ENCODE measurements at places on chromosomes 13 and 19.

DNA sequence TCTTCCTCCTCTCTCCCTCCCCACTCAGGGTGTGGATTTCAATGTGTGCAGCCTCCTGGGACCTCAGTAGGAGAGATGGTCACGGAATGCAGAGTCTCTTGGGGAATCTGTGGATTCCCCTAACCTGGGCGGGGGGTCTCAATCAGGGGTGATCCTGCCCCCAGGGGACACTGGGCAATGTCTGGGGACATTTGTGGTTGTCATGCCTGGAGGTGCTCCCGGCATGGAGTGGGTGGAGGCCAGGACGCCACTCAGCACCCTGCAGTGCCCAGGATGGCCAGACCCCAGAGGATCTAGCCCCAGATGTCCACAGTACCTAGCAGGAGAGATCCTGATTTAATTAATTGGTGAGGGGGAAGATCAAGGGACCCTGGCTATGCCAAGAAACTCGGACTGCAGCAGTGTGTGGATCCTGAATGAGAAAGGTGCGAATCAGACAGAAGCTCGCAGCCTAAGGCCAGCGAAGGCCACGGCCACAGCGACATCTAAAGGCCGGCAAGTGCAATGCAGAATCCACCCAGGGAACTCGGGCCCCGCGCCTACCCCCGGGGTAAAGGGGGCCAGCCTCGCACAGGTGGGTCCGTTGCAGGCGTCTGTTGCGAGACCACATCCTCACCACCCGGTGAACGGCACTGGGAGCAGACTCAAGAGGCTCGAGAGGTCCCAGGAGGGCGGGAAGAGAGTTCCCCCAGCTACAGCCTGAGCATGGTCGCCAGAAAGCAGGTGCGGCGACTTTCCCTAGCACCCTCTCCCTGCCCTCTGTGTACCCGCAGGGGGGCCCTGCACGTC lies 88.8 kb downstream of the GNG7 start:
- DNase-seq, result peak; percentile 69

- DNase-seq, result no peak
Observed at GRCh38 chr13:50843257-50844083, at the start of gene DLEU7. Gene DLEU7, minus strand, starts transcription at chr13:50843692. Its CDS starts 46 bp downstream, at chr13:50843646.

DNA sequence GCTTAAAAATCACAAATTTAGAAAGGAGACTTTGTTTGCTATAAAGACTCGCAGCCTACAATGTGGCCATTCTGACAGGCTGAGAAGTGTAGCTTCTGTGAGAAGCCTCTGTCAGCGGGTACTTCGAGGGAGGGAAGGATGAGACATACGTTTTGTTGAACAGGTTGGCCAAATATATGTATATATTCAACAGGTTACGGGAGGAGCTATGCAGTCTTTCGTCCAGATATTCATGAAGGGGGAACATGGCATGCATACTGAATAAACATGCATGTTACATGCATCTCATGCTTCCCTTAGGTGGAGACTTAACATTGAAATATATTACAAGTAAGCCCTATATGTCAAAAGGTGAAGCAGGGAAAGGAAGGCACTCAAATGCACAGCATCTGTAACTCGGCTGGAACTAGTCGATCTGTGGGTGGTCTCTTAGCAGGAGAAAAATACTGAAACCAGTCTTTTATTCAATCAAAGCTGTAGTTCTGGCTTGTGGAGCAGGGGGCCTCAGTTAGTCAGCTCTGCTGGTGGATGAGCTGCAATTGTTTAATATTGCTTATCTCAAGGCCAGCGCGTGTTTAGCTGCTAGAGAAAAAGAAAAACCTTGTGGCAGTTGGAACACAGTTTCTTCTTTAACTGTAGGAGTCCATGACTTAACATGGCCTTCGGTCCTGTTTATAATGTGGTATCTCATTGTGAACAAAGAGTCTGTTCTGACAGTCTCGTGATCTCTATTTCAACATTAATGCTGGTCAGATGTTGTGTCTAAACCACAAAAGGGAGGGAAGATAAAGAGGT lies 94.3 kb downstream of the FAM216B start:
- no peak for DNase-seq

DNA sequence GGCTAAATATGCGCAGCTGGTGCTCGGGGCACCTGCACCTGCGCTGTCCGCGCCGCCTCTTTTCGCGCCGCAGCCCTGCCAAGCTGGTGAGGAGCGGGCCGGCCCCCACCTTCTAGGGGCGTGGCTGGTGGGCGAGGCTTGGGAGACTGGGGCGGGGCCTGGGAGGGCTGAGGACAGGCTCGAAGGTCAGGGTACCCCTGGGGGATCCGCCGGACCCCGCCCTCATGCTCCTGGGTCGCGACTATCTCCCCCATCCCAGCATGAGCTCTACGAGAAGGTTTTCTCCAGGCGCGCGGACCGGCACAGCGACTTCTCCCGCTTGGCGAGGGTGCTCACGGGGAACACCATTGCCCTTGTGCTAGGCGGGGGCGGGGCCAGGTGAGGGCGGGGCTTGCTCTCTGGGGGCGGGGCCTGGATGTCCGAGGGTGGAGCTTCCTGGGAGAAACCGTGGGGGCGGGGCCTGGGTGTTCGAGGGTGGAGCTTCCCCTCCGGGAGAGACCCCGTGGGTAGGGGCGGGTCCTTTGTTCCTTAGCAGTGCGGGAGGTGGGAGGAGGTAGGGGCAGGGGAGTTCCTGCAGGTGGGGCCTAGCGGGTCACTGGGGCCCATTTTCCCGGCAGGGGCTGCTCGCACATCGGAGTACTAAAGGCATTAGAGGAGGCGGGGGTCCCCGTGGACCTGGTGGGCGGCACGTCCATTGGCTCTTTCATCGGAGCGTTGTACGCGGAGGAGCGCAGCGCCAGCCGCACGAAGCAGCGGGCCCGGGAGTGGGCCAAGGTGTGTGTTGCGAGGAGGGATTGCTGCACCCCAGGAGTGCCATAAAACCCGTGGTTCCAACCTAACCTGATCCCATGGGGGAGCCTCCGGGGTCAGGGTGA lies 19.7 kb downstream of the PNPLA6 start:
- peak; percentile 26 for DNase-seq

- no peak for DNase-seq
Observed at GRCh38 chr13:50587115-50587514, 256.4 kb downstream of the DLEU7 start.

GRCh38 chr13:110553417-110553816 lies 8.1 kb downstream of the RAB20 start:
- no peak for DNase-seq

All from activated CD4-positive, alpha-beta memory T cell treated with anti-CD3 and anti-CD28 coated beads, Interleukin-2, amount 10 ng/mL, durations not matched to agents 7 days and 5 days (primary cell).